Activated naive CD8-positive, alpha-beta T cell treated with anti-CD3 and anti-CD28 coated beads for 36 hours (primary cell): ENCODE measurements at places on chromosomes 5 and 9.

- no peak for DNase-seq
These were observed 8.6 kb downstream of the TEK start for GRCh38 chr9:27117489-27118135.

GRCh38 chr9:69466151-69466550, 141.1 kb downstream of the ENTREP1 start:
- DNase-seq = no peak

DNA sequence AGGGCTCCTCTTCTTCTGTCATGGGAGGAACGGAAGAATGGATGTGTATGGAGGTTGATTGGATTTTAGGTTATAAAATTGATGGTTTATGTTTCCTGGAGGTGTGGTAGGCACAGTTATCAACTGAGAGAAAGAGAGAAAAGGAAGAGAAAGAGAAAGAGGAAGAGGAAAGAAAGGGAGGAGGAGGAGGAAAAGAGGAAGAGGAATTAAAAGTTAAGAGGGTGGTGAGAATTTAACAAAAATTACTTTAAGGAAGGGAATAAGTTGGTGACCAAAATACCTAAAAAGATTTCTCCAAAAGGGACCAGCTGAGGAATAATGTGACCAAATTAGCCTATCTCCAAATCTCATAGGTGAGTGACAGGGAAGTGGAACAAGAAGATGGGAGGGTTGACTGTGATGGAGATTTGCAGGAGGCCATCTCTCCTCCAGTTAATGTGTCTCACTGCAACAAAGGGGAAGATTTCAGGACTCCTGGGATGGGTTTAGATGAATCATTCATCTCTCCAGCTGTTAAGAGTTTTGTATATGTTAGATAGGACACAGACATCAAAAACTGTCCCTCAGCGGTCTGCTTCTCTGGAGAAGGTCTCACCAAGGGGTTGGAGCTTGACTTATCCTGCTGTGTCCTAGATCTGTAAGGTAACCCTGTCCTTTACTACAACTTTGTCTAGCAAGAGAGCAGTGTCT, 76.0 kb upstream of the TMC1 start:
- DNase-seq = no peak

GRCh38 chr5:134554319-134555222, 29.1 kb downstream of the JADE2 start:
- peak; percentile 66 for DNase-seq

DNA sequence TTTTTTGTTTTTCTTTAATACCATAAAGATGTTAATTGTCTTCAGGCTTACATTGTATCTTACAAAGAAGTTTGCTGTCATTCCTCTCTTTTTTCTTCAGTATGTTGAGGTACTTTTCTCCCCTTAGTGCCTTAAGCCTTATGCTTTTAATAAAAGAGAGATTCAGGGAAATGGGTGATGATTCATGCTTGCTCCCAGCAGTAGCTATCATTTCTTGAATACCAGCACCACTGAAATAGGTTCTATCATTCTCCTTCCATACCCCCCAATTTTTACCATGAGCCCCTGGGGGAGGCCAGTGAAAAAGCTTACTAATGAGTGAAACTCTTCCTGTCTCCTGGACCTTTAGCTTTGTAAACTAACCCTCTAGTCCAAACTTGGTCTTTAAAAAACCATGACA, 165.0 kb downstream of the FBXL7 start:
- no peak for DNase-seq

DNA sequence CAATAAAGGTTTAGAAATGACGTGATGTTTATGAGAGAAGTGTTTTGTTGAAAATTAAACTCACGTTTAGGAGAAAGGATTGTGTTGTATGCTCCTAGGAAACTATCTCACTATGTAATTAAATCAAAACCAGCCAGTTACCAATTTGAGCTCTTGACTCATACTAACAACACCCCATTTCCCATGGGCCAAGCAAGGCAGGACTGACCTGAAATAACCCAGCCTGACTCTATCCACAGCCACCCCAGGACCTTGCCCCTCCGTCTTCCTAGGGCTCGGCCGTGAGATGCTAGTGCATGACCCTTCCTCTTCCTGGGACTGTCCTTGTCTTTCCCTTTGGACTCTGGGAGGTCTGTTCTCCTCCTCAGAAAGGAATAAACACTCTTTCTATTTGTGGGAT, 16.4 kb downstream of the TLR4 start:
- no peak for DNase-seq

DNA sequence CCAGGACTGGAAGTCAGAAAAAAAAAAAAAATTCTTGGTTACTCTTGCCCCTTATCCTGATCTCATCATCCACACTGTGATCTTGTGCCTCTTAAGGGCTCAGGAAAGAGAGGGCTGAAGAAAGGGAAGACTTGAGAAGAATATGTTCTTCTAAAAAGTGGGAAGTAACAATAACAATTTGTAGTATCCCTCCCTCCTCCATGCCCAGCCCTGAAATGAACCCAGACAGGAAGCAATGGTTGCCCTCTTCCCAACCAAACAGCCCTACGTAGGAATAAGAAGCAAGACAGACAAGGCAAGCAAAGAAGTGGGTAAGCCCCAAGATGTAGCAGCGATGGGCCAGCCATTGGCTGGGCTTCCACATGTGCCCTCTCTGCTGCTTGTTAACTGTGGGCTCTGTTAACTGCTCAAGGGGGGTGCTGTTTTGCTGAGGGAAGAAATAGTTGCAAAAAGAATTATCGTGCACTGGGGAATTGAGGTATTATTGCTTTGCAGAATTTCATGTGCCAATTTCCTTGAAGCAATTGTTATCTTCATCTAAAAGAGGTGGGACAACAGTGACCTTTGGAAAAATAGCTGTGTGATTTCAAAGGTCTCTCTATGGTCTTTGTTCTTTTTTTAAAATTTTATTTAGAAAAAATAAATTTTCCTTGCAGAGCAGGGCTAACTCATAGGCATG, 146.6 kb upstream of the PCA3 start:
- DNase-seq = no peak

DNA sequence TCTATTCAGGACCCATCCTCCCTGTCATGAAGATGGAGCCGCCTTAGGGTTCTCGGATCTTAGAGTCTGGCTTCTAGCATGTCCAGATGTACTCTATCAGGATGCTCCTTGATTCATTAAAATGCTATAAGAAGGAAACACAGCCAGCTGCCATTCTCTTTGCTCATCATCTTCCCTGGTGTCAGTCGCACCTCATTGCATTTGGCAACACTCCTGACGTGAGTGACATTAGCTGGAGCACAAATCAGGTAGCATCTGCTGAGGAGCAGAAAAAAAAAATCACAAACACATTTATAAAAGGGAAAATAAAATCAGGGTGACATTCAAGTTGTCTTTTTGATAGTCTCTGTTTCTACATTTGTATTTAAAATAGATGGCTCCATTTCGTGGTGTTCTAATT, 226.1 kb upstream of the NMUR2 start:
- DNase-seq = no peak

GRCh38 chr9:80320480-80320879, 748.7 kb downstream of the TLE4 start:
- no peak for DNase-seq

DNA sequence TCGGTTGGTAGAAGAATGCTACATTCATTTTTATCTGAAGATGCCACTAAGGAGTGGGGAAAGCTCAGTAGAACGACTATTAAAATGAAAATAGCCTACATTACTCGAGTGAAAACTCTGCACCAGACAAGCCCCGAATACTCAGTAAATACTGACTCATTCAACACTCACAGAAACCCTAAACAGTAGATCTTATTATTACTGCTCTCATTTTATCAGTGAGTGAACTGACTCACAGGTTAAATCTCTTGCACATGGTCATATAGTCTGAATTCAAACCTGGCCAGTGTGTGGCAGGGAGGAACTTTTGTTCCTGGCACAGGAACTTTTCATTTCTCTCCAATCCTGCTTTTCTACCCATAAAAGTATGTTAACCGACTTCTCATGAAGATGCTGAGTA, 9.6 kb upstream of the PAPPA start:
- no peak for DNase-seq

- DNase-seq = no peak
These were observed 18.4 kb upstream of the ERCC6L2 start for GRCh38 chr9:95857124-95857523.

- no peak for DNase-seq
These were observed 645.4 kb downstream of the PRELID2 start for GRCh38 chr5:145189746-145190145.

GRCh38 chr9:3992924-3993323, 306.9 kb downstream of the GLIS3 start:
- no peak for DNase-seq

GRCh38 chr5:81066102-81066501, 105.9 kb downstream of the RASGRF2 start:
- DNase-seq = no peak

DNA sequence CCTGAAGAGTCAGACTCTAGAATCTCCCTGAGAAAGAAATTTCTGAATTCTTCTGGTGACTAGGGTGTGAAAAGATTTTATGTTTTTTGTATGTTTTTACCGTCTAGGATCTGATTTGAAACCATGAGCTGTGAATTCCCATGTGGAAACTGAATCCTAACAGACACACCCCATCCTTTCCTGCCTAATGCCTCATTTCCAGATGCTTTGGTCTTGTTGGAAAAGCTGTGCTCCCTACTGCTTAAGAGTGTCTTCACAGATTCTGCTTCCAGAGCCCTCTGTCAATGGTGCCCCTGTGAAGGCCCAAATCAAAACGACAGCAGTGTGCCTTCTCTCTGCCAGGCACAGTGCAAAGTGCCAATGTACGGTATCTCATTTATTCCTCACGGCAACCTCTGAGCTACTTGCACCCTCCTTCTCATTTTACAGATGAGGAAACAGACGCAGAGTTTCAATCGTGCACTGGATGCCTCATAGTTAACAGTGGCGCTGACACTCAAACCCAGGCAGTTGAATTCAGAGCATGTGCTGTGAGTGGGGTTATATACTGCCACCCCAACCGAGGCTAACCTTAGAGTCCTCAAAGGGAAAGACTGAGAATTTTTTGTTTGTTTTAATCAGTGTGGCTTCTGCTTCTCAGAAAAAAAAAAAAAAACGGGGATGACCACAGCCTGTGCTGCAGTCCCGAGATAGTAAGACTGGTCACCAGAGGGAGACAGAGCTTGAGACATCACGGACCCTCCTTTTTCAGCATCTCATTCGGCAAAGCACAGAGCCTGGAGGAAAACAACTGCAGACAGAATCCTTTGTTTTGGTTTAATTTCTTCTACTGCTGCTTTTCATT, 188.4 kb downstream of the SNCAIP start:
- no peak for DNase-seq

DNA sequence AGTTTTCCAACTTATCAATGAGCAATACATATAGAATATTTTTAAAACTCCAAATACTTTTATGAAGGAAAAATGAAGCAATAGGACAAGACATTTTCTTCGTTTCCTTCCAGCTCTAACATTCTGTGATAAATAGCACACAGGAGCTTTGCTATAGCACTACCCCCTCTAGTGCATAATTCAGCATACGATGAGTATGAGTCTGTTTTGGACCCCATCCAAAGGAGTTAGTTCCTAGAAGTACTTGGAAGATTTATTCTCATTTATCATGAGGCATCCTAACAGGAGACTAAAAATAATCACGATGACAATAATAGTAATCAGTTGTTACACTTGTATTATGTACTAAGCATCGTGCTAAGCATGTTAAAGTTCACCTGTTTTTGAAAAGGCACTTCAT, 1061.3 kb upstream of the DMAC1 start:
- DNase-seq = no peak
